ENCODE measurements at places on chromosomes 13 and 19. TPM values are rescaled to one million over a fixed set of nuclear protein-coding genes. Genes with fewer than 3 reads are reported as not detected.

The ZNF284 gene
- total RNA-seq, result 2.5 TPM

DNA sequence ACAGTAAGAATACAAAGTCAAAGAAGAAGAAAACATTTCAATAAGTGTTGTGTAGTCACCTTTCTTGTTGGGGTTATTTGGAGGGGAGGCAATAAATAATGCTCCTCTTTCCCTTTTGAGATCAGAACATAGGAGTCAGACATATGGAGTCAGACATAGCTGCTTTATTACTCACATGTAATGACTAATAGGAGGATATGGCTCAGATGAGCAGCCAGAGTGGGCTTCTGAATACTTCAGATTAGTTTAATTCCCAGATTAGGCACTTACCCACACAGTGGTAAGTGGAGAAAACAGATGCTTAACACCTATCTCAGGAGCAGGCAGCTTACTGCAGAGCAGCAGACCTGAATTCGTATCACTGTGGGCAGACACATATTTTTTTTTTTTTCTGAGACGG lies 31.7 kb upstream of the C1QTNF9B start:
- no peak for DNase-seq

The DIAPH3 gene
- total RNA-seq, result 2.1 TPM

DNA sequence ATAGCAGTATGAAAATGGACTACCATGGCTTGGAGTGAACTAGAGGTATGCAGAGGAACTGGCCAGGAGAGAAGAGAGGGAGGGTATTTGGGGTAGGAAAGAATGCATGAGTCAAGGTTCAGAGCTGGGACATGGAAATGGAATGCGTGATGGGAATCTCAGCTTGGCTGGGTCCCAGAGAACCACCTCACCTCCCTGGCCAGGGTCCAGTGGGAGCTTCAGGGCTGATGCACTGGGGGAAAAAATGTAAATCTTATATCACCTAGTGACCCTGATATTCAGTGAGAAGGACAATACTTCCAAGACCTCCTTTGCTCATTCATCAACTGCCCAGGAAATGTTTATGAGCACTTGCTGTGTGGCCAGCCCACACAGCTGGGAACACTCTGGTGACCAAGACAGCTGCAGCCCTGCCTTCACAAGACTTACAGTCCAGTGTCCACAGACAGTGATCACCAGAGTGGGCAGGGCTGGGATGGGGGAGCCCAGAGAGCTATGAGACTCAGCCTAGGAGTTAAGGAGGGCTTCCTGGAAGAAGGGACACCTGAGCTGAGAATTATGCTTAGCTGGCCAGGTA lies 12.8 kb downstream of the IGSF23 start:
- DNase-seq, result no peak
